ENCODE measurements at places on chromosomes 7 and 10. TPM values are rescaled to one million over a fixed set of nuclear protein-coding genes. Genes with fewer than 3 reads are reported as not detected.

TMEM72 gene
- not detected for total RNA-seq

MBLAC1 gene
- 2.6 TPM for total RNA-seq

SEMA3E gene
- 2.9 TPM for total RNA-seq

SIRT1 gene
- 24.9 TPM for total RNA-seq

VSIR gene
- total RNA-seq = 34.4 TPM

HTRA1 gene
- total RNA-seq = 57.5 TPM

UNCX gene
- not detected for total RNA-seq

MYL10 gene
- total RNA-seq = not detected

GIMAP4 gene
- not detected for total RNA-seq

DNAH11 gene
- 0.15 TPM for total RNA-seq

CPA5 gene
- total RNA-seq = not detected

GHITM gene
- 215 TPM for total RNA-seq

SPDYE9 gene
- total RNA-seq = not detected

GALNT17 gene
- total RNA-seq = not detected

CALML3 gene
- total RNA-seq = not detected

UCMA gene
- total RNA-seq = not detected

CYP2C19 gene
- total RNA-seq = not detected

MACROH2A2 gene
- 27.2 TPM for total RNA-seq

GJD4 gene
- 0.06 TPM for total RNA-seq

GSDME gene
- 40.2 TPM for total RNA-seq

MALRD1 gene
- not detected for total RNA-seq

SPDYE2B gene
- not detected for total RNA-seq

BAMBI gene
- total RNA-seq = 13.1 TPM

TUBAL3 gene
- 0.57 TPM for total RNA-seq

MGMT gene
- 6.2 TPM for total RNA-seq

PLXDC2 gene
- total RNA-seq = 0.02 TPM

CLCN1 gene
- total RNA-seq = 0.02 TPM

COL1A2 gene
- total RNA-seq = 0.07 TPM

Measured in A549 treated with CORT108297 at 1 μM for 4 hours (cell line).